Putamen (tissue), 1 donor: ENCODE measurements at places on chromosomes 2 and 18.
A peak's percentile ranks its signal among the peaks of the same experiment; 100 is the strongest.

GRCh38 chr18:5962362-5962761 is 67.0 kb upstream of the TMEM200C start:
- no peak for DNase-seq

DNA sequence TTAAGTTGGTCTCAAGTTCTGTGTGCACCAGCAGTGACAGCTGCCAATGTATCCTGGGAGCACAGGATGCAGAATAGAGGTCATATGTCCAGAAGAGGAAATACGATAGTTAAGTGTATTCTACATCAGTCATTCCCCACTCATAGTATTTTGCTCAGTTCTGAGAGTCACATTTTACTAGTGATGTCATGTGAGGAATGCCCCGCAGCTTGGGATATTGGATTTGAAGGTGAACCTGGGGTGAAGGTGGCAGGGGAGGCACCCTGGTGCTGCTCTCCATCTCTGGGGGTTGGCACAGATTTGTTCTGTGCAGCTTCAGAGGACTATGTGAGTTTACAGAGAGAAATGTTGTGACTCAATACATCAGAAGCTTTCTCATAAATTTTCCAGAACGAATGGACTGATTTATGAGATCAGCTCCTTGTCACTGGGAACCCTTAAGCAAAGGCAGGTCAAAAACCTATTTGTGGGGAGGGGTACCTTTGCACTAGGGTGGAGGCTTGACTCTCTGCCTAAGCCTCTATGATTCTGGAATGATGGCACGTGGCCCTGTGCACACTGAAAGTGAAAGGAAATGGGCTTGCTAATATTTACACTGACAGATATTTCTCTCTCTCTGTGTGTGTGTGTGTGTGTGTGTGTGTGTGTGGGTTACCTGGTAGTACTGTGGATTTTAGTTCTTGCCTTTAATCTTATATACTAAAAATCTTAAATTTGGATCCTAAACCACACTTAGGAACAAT is 95.9 kb downstream of the NEB start:
- no peak for DNase-seq

- DNase-seq = no peak
These were observed 201 bp upstream of the TRAPPC12 start for GRCh38 chr2:3379339-3379646.

GRCh38 chr2:108621087-108621559 is 86.9 kb downstream of the LIMS1 start:
- DNase-seq = no peak

- no peak for DNase-seq
These were observed 1.1 kb downstream of the L3MBTL4 start for GRCh38 chr18:6413579-6414117.

- no peak for DNase-seq
These were observed 1.1 kb downstream of the HNRNPLL start for GRCh38 chr2:38601463-38602135.

GRCh38 chr2:112481050-112481527 is 867 bp upstream of the TTL start:
- peak; percentile 87 for DNase-seq

- no peak for DNase-seq
These were observed 6.5 kb upstream of the NAPG start for GRCh38 chr18:10519366-10519765.

DNA sequence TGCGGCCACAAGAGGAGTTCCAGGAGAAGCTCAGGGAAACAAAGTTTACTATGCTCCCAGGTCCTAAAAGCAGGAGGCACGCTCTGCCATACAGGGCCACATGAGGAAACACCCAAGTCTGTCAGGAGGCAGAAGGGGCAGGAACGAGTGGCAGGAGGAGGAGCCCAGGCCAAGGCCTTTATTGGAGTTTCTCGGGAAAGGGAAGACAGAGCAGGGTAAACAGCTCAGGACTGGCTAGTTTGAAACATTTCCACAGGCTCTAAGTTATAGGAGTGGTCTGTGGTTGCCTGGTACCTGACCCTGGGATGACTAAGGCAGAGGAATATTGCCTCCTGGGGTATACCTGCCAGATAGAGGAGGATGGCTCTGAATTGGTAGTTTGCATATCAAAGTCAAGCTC is 3.7 kb upstream of the ZNF638 start:
- no peak for DNase-seq

- DNase-seq = no peak
These were observed 165.9 kb upstream of the CREB1 start for GRCh38 chr2:207363761-207364290.

- no peak for DNase-seq
These were observed 599.1 kb downstream of the NYAP2 start for GRCh38 chr2:225998653-225999052.

GRCh38 chr2:60546756-60547420 is 6.6 kb downstream of the BCL11A start:
- DNase-seq = no peak

- no peak for DNase-seq
These were observed 2.6 kb upstream of the RNF149 start for GRCh38 chr2:101310834-101311695.

DNA sequence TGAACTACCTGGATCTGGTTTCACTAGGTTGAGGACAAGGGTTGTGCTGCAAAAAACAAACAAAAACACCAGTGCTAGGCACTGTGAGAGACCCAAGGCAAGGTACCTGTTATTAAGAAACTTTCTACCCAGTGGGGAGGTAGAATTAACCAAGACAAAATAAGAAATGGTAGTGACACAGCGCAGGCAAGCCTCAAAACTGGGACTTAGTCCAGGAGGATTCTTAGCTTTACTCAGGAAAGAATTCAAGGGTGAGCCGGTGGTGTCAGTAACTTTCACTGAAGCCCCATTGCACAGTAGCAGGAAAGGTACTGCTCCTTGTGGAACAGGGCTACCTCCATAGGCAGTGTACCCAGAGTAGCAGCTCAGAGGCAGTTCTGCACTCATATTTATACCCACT is 131.6 kb downstream of the SCG2 start:
- DNase-seq = no peak

- no peak for DNase-seq
These were observed 42.5 kb upstream of the IL1R2 start for GRCh38 chr2:101949304-101949703.

GRCh38 chr2:85503168-85503850 is 35.7 kb upstream of the MAT2A start:
- DNase-seq = no peak

GRCh38 chr2:88011011-88011410 is 5.3 kb downstream of the RNU2-63P start:
- peak; percentile 84 for DNase-seq

DNA sequence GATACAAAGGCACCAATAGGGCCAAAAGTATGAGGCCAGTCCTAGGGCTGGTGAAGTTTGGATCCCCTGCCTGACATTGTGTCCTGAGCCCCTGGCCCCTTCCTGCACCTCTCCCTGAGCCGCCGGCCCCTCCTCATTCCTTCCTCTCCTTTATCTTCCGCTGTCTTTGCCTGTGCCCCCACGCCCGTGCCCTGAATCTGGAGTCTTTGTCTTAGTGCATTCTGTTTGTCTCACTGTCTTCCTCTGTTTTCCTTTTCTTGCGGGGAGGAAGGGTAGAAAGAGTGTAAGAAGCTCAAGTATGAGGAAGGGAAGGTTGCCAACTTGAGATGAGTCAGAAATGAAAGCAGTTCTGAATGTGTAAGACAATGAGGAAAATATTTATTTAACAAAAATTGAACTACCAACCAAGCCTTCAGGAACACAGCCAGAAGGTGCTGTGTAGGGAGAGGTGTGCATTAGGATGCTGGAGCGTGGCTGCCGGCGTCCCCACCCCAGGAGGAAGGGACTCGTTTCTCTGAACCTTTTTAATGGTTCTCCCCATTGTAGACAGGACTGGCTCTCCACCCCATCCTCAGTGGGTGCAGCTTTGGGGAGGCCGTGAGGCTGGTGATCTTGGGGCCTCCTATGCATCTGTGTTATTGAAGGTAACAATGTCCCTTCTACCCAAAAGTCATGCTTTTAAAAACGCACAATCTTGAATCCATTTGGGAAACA is 133.1 kb downstream of the NEDD4L start:
- no peak for DNase-seq

DNA sequence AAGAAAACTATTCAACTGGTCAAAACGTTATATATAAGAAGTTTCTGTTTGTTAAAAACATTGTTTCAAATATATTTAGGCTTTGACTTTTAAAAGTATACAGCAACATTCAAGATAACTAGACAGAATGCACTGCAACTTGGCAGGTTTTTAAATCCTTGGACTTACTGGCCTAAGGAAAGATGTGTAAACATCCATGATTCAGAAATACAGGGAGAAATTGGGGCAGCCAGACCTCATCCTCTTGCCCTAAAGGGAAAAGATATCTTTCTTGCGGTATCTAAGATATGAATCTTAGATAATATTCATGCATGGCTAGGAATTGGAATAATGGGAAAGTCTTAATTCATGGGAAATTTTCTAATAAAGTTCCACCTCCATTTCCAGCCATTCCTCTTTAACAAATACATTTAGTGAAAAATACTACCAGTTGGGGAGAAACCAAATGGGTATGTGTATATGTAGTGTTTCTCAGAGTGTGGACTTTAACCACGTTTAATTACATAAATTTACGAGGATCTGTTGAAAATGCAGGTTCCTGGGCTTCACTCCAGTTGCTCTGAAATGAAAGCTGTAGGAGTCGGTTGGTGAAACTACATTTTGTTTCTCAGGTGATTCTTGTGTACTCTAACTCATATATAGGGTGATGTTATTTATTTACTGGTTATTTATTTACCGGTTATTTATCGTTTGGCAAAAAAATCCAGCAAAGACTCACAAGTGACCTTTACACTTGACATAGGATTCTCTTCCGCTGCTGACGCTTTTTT is 587 bp upstream of the TANK start:
- no peak for DNase-seq

GRCh38 chr2:181680055-181680936 is at the start of gene NEUROD1:
Gene NEUROD1, minus strand, starts transcription at chr2:181680517. Its CDS starts 1,657 bp downstream, at chr2:181678860.
- DNase-seq = no peak

GRCh38 chr2:39666491-39667101 is 879 bp downstream of the TMEM178A start:
- no peak for DNase-seq

DNA sequence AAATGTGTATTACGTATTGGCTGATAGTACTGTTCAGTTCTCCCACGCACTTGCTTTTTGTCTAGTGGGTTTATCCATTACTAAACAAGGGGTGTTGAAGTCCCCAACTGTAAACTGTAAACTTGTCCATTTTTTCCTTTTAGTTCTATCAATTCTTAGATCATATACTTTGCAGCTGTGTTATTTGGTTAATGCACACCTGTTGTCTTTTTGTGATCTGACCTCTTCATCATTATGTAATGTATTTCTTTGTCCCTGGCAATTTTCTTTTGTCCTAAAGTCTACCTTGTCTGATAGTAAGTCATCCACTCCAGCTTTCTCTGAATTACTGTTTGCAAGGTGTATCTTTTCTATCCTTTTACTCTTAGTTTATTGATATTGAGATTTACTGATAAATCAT is 21.9 kb downstream of the MCEE start:
- DNase-seq = no peak

GRCh38 chr2:37795938-37796337 is 124.5 kb upstream of the CDC42EP3 start:
- no peak for DNase-seq

DNA sequence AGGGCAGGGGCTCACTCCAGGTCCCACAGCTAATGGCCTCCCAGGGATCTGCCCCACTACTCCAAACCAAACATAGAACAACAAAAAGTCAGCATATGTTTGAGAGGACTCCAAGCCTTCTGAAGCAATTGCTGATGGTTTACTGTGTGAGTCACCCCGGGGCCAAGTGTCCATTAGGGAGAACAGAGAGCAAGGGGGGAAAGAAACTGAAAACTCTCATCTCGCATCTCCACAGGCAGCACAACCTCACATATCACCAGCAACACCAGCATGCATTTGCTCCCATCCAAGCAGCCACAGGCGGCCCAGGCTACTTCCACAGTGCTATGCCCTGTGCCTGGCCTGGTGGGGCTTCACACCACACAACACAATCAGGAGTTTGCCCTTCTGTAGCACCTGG is 39.1 kb downstream of the CYRIA start:
- no peak for DNase-seq

DNA sequence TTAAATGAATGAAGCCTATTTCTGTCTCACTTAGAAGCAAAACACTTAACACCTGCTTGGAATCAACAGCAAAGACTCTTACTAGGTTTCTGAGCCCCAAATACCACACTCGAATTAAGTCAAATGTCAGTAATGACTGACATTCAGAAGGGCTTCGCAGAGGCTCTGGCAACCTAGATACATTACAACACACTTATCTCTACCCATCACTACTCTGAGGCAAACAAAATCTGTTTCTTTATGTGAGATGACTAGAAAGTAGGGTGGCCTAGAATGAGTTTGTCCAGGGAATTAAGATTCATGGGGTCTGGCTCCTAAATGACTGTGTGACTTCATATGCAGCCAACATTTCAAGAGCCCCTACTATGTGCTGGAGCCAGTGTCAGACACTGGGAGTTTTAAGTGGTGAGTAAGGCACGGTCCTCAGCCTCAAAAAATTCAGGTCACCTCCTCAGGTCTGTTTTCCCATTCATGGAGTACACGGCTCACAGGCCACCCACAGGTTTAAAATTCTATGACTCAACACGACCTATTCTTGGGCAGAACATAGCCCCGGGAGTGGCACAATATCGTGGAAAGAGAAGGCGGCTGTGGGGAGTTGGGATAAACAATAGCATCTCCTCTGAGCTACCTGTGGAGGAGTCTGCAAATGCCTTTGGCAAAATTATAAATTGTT is 150.3 kb upstream of the ZFP36L2 start:
- no peak for DNase-seq

- DNase-seq = no peak
These were observed 1077.1 kb upstream of the CELF4 start for GRCh38 chr18:38642711-38643110.

DNA sequence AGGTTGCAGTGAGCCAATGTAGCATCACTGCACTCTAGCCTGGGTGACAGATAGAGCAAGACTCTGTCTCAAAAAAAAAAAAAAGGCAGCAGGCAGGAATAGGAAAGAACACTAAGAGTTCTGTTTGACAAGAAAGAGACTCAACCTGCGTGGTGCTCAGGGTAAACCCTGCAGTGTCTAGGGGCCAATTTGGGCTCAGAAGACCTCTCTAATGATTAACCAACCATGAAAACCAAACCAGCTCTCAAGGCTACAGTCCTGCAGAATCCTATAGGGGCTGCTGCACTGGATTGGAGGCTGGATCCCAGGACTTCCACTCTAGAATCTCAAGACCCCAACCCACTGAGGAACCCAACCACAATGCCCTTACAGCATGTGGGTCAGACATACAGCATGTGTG is 2.4 kb downstream of the TRABD2A start:
- DNase-seq = no peak

- DNase-seq = no peak
These were observed 172.8 kb downstream of the ANTXR1 start for GRCh38 chr2:69185807-69186206.
